ENCODE measurements at places on chromosomes 1 and 21.

DNA sequence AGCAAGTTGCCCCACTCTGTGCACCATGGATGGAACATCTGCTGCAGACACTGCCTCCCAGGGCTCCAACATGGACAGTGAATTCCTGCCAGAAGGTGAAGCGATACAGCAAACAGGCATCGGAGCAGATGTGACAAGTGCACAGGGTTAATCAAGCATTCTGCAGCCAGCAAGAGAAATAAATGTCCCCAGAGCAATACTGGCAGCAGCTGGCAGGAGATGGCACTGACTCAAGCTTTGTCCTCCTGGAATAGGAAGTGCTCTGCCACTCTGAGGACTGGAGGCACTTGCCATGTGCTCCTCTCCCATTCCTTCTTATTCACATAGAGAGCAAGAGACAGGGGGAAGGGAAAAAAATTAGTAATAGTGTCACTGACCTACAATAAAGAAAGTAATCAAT lies 402.7 kb upstream of the DAB1 start:
- no peak for DNase-seq

GRCh38 chr21:34844924-34845238 lies 176.1 kb downstream of the CLIC6 start:
- no peak for DNase-seq

DNA sequence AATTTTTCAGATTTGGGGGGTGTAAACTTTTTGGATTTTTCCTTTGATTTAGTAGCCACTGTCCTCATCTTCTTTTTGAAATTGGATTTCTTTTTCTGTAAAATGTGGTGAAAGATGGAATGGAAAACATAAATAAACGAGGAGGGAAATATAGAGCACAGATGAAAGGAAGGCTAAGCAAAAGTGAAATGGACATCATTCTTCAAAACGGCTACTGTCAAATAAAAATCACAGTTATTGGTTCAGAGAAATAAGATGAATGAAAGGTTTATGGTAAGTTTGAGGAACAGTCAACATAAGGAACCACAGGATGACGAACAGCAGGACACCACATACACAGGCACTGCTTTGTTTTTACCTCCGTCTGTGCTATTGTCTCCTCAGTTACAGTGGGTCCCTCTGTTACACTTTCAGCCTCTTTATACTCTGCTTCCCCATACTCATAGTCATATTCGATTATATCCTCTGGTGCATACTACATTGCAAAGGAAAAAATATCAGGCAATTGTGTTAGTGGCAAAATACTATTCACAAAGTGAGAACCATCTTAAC lies 82.4 kb downstream of the COL11A1 start:
- no peak for DNase-seq

DNA sequence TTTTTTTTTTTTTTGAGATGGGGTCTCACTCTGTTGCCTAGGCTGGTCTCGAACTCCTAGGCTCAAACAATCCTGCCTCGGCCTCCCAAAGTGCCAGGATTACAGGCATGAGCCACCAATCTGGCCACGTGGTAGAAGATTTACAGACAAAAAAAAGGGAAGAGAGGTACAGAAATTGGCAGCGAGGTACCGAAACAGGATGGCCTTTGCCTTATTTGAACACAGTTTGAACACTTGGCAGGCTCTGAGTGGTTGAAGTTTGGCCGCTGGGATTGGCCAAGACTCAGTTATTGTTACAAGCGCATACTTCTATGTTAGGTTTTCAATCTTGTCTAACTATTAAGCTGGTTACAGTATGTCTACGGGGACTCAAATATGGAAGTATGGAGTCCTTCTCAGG lies 6.2 kb upstream of the AADACL4 start:
- no peak for DNase-seq

- peak; percentile 65 for DNase-seq
Measured at GRCh38 chr1:236795757-236796667, 920 bp downstream of the MTR start.

DNA sequence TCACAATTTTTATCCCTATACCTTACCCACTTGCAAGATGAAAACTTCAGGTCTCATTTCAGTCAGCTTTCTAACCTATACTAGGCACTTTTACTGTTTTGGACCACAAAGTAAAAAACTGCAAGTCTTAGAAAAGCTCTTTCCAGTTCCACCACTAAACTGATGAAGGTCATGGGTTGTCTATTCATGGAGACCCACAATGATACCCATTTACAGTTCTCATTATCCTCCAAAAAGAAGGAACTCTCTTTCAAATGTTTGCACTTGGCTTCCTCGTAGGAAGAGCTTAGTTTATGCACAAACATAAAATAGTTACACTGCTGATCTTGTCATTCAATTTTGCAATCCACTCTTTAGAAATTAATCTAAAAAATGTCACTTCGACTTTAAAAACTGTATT lies 9.3 kb downstream of the ZNF281 start:
- no peak for DNase-seq

- no peak for DNase-seq
Measured at GRCh38 chr1:22043198-22043769, 9.2 kb upstream of the CDC42 start.

- peak; percentile 82 for DNase-seq
Measured at GRCh38 chr21:38258521-38259485, 2.0 kb downstream of the KCNJ15 start.

- no peak for DNase-seq
Measured at GRCh38 chr1:98921817-98922216, 82.8 kb downstream of the PLPPR5 start.

DNA sequence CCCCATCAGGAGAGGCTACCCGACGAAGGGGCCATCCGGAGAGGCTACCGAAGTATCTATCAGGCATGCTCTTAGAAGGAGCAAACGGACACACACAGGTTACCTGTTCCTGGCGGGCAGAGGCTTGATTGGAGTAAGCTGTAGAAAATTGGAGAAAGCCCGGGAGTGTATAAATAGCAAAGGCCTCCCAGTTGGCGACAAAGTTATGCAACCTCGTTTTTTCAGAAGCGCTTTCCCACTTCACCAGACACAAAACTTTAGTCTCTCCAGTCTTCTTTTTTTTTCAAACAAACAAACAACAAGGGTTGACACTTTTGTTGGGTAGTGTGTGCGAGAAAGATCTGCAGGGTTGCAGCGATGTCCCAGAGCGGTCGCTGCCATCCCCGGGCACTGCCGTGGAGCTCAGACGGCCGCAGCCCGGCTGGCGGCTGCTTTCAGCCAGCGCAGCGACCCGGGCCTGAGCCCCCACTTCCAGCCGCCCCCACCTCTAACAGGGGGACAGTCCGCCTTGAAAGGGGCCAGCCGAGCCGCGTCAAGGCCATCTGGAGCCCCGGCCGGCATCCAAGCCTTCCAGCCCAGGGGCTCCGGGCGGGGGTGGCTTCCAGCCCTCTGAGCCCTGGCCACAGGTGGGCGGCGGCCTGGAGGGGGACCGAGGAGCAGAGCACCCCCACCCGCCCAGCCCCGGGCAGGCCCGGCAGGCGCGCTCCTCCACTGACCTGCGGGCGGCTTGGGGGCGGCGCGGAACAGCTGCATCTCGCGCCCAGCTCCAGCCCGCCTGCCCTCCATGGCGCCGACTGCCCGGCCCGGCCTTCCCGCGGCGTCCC lies 616 bp downstream of the MCOLN3 start:
- DNase-seq, result no peak

- no peak for DNase-seq
Measured at GRCh38 chr1:238944028-238944427, 442.3 kb upstream of the CHRM3 start.

DNA sequence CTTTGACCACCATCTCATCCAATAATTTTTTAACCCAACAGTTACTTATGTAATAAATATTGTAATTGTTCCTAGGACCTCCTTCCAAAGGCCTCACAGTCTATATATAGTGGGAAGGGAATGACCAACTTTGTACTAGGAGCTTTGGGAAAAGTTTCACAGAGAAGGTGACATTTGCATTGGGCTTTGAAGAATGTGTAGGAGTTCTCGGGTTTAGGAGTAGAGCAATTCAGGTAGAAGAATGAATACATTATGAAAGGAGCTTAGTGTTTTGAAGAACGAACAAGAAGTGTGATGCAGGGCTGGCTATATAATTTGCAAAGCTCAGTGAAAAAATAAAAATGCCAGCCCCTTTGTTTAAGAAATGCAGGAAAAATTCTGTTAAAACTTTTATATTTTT lies 330.4 kb upstream of the DEPDC1 start:
- no peak for DNase-seq

DNA sequence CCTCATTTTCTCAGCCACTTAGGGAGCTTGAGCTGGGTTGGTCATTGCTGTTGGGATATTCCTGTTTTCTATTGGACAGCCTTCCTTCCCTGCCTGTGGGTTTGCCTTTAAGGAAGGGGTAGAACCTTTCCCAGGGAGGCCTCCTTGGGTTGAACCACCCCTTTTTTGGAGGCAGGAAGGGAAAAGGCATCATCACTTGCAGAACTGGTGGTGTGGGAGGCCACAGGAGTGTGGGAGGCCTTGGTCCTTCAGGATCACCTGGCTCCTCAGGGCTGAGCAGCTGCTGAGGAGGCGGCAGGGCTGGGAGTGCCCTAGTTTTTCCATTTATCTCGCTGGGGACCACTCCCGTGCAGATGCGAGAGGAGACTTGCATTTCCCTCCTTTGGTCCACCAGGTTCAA lies 667 bp upstream of the CYB561D1 start:
- DNase-seq, result no peak

- DNase-seq, result no peak
Measured at GRCh38 chr1:78303620-78304019, 187.2 kb upstream of the PTGFR start.

DNA sequence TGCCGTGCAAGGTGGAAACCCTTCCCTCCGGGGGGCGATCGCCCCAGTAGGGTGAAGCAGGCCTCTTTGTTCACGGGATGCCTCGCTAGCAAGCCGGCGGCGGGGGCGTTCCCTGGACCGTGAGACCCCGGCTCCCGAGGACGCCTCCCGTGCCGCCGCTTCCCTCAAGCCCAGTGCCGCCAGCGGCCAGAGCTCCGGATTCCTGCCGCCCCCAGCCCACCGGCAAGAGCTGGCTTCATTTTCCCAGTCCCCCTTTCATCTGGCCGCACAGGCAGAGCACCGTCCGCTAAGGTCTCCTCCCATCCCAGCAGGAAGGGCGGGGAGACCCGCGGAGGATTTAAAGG lies 16.3 kb downstream of the IER5 start:
- no peak for DNase-seq

DNA sequence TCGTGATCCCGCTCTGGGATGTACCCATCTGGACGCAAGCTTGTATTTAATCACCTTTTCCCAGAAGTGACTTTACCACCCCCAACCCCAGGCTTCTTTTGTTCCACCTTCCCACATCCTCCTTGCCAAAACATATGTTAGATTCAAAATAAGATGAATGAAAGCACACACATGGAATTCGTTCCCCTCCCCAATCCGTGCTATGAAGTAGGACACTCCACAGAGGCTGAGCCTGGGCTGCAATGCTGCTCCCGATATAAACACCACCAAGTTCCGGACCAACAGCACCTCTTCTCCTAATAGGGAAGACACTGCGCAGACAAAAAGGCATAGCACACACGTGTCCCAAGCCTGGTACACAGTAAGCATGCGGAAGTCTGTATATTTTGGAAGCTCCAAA lies 86.1 kb downstream of the CLSTN1 start:
- no peak for DNase-seq

DNA sequence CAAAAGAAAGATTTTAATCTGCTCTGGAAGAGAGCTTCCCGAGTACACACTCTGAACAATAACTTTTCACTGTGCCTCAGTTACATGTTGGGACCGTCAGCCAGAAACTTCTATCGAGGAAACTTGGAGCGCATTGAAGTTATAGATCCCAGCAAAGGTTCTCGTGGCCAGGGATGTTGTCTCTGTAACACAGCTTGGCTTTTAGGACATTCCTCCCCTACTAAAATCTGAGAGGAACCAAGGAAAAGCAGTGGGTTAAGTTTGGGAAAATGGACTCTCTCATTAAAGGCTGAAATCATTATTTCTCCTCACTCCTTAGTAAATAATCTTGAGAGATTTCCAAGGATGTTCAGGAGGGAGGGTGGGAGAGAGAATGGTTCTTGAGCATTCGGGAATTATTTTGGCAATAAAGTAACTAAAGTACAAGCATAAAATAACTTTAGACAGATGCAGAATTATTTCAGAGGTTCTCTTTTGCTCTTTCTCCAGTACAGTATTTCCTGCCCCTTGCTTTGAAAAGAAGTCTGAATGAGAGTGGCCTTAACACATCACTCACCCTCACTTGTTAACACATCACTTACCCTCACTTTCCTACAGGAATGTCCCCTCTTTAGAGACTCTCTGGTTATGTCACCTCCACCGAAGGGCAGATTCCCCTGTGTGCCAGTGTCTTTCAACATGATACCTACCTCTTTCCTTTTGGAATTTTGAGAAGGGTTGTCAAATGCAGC lies 1.8 kb upstream of the NFIA start:
- DNase-seq, result no peak

DNA sequence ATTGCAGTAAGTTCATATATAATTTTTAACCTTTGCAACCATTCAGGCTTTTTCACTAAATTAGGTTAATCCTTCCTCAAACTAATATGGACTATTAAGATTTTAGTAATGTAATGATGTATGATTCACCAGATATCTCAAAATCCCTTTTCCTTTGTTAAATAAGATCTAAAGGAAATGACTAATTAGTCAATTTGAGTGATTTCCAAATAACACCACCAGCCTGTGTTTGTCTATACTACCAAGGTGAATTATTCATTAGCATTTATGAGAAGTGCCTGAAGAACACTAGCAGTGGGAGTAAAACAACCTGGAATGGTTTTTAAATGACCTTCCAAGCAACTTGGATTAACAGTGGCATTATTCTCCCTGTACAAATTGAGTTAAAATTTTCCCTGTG lies 670.6 kb upstream of the PKN2 start:
- no peak for DNase-seq

GRCh38 chr1:109910963-109911798 lies 532 bp downstream of the CSF1 start:
- peak; percentile 32 for DNase-seq

- DNase-seq, result no peak
Measured at GRCh38 chr1:85230305-85230977, 29.0 kb downstream of the C1orf52 start.

- no peak for DNase-seq
Measured at GRCh38 chr1:15337656-15338402, 71.9 kb upstream of the EFHD2 start.

DNA sequence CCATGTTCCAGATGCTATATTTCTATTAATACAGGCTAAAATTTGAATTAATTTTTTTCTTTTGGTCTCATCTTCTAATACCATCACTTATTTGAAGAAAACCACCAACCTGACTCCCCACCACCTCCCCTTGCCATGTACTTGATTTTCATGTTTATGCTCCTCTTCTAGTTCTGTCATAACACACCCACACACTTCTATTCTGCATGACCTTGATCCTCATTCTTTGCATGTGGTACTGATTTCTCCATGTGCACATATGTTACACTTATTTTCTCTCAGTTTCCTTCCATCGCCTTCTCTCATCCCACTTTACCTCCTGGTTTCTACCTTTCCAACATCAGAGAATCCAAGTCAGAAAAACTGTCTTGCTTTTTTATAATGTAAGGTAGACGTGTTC lies 78.9 kb upstream of the ARID1A start:
- DNase-seq, result peak; percentile 60
